Amygdala (tissue), 56 donors: ENCODE measurements at places on chromosomes 16 and 17.

GRCh38 chr16:353404-354290, 1.1 kb upstream of the AXIN1 start:
- no peak for DNase-seq

GRCh38 chr17:47057830-47058229, 78.8 kb upstream of the RPRML start:
- DNase-seq, result no peak

DNA sequence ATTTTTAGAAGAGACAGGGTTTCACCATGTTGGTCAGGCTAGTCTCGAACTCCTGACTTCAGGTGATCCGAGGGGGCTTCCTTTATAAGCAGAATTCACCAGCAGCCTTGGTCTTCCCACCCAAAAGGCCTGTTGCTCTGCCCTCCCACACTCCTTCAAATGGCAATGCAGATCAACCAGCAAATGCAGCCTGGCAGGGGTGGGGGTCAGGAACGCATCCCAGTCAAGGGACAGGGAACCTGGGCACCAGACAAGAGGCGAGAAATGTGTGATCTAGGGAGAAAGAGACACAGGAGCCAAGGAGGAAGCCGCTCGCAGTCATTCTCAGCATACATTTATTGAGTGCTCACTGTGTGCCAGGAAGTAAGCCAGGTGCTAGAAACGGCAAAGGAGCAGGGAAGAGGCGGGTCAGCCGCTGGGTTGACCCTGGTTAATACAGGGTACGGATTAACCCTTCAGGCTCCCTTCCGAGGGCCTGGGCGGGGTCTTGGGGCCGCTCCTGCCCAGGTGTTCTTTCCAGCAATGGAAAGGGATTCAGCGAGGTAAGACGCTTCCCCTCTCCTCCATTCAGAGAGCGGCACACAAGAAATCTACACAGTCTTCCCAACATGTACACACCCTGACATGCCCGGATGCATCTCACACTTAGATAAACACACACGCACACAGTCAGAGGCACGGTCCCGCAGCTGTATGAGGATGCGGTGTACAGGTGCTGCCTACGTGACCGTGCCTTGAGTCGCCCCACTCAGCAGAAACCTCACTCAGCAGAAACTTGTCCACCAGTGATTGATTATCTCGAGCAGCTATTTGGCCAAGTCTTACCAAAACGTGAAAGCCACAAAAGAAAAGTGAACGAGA, 6.6 kb upstream of the PITPNA start:
- no peak for DNase-seq

DNA sequence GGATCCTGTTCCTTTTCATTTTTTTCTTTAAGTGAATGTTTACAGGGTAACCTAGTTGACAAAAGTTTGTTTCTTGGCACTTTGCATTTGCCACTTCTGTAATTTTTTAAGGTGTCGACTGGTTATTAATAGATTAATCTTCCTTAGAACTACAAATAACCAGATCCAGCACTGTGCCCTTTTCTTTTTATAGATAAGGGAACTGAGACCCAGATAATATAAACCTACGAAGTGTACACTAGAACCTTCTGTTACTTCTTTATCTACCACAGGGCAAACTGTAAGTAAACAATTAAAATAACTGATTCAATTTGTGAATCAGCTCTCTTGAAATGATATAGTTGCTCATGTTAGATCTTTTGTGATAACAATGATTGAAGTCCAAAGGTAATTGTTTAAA, 55.4 kb downstream of the NLK start:
- DNase-seq, result no peak

DNA sequence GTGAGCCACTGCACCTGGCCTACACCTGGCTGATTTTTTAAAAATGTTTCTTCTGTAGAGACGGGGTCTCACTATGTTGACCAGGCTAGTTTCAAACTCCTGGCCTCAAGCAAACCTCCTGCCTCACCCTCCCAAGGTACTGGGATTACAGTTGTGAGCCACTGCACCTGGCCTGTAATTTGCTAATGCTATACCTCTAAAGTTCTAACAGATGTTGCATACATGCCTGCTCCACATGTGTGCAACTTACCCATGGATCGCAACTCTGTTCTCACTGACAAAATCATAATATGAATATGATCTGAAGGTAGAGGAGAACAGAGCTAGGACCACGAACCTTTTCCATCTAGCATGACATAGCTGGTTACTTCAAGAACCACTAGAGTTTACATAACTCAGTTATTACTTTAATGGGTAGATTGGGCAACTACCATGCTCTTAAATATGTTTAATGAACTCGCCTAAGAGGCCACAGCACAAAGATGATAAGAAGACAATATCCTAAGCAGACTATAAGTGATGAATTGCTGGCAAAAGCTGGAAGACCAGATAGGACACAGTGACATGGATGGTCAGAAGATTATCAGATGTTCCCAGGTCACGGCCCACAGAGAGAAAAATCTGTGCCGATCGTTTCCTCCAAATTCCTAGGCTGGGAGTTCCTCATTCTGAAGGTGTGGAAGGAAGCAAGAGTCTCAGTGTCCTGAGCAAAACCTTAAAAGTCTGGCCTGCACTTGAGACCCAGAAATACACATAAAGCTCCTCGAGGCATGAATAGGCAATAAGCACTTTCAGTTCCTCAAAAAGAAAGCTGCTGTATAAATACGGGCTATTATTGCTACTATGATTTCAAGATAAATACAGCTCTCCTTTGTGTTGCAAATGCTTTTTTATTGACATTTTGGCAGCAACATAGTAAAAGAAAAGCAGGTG, 53.6 kb upstream of the ICAM2 start:
- no peak for DNase-seq

DNA sequence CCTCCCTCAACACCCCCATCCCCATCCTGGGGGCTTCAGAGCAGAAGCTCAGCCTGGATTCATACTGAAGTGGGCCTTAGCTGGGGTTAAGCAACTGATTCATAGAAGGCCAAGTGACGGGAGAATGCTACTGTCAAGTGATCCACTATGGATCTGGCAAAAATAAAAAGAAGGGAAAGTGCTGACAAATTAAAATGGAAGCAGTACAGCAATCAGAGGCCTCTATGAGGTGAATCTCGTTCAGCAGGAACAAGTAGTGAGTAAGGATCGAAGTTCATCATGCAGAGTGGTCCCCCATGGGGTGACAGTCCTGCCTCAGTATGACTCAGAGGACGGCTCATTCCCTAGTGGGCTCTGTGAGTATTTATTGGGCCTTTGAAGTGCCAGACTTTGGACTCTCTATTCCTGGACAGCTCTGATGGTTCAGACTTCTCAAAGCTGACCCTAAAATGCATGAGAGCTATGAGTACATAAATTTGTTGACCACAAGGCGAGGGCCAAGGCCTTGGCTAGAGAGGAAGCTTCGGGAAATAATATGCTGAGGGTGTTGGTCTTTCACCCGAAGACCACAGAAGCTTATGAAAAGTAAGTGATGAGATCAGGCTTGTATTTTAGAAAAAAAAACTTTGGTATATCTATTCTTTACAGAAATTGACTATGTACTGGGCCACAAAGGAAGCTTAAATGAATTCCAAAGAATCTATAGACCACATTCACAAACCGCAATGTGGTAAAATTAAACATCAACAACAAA, 5.3 kb upstream of the NSMCE1 start:
- DNase-seq, result no peak

GRCh38 chr17:31541559-31541958, 150.1 kb downstream of the RAB11FIP4 start:
- no peak for DNase-seq

DNA sequence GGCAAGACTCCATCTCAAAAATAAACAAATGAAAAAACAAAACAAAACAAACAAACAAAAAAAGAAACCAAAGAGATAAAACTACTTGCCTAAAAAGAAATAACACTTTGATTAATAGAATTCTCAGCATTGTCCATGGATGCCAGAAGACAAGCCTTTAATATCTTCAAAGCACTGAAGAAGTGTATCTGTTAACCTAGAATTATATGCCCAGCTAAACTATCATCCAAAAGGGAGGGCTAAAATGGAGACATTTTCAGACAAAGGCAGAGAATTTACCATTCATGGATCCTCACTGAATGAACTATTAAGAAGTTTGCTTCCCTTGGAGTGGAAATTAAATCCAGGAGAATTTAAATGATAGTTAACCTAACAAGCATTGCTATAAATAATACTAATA, 130.1 kb upstream of the SEC14L1 start:
- no peak for DNase-seq

GRCh38 chr17:41098481-41098880, 539 bp upstream of the KRTAP4-8 start:
- DNase-seq, result no peak

DNA sequence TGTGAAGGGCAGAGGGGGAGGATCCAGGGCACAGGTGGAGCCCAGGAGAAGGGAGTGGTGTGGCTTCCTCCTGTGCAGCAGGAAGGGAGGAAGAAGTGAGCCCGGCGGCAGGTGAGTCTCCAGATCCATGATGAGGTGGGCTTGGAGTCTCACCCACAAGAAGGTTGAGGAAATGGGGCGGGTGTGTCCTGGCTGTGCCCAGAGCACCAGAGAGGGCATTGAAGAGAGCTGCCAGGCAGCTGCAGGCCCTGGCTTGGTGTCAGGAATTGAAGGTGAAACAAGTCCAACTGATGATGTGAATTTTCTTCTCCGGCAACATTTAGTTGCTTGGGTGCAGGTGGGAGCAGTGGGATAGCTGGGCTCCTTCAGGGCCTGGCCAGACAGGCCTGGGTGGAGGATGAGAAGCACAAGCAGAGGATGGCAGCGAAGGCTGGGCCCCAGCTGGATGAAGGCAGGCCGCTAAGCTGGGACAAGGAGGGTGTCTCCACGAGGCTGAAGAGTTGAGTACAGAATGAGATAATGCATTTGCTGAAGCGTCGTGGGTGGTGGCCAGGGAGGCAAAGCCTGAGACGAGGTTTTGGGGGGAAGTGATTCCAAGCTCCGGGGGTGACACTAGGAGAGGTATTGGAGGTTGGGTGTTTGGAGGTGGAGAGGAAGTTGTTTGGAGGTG, 18.3 kb downstream of the NT5M start:
- no peak for DNase-seq

DNA sequence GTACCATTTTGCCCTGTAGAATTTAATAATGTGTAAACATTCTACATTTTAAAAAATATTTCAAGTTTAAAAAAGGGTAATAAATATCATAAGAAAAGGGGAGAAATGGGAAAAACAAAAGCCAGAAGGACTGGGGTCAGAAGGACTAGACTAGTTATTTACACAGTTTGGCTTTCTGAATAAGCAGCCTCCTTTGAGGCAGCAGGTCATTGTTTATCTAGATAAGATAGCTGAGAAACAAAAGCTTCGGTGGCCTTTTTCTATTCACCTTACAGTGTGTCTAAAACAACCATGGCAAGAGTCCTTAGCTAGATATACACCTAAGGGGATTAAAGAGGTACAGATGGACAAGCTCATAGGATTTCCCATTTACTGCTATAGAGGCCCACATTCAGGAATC, 396.5 kb upstream of the PMFBP1 start:
- no peak for DNase-seq

DNA sequence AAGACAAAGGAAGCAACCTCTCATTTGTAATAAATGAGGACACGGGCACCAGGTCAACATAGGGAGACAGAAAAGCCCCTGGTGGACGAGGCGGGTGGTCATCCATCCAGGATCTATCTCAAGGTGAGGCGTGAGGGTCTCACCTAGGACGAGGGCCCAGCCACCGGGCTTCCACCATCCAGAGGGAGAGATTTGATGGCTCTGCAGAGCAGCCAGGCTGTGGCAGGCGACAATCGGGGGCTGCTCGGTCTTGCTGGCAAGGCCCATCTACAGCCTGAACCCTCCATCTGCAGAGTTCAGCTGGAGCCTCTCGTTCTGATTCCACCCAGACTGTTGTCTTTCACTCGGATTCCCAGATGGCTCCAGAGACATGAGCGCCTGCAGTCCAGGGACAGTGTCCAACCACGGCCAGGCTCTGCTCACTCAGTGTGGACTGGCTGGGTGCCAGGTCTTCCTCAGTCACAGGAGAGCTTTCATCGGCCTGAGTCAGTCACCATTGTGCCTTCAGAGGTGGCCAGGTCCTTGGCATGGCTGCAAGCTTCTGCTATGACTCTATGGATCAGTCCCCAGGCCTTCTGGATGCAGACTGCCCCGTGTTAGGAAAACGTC, 5.9 kb downstream of the LITAFD start:
- DNase-seq, result peak; percentile 18

GRCh38 chr17:68391561-68392268, 65.6 kb downstream of the WIPI1 start:
- no peak for DNase-seq

GRCh38 chr16:19344224-19344801, 58.8 kb downstream of the CLEC19A start:
- no peak for DNase-seq

DNA sequence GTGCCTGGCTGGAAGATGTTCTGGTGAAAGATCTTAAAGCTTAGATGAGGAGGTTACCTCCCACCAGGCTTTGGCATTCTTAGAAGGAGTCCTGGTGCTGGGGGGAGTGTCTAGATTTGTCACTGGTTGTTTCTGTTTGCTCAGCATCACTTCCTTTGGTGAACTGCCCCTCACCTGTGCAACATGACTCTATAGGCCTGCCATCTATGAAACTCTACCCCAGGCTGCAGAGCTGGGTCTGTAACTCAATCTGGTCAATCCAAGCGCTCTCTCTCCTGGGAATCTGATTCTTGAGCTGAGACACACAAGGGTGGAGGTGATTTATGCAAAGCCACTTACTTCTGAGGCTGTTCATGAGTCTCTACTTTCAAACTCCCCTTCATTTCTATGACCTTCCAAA, 399.4 kb downstream of the NPIPA7 start:
- no peak for DNase-seq

GRCh38 chr16:87107201-87107600, 210.0 kb downstream of the C16orf95 start:
- no peak for DNase-seq

DNA sequence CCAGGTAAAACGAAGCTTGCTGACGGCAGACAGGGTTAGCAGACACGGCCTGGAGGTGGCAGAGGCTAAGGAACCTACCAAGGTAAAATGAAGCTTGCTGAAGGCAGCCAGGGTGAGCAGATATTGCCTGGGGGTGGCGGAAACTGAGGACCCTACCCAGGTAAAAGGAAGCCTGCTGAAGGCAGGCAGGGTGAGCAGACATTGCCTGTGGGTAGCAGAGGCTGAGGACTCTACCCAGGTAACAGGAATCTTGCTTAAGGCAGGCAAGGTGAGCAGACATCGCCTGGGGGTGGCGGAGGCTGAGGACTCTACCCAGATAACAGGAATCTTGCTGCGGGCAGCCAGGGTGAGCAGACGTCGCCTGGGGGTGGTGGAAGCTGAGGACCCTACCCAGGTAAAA, 2.6 kb upstream of the GCGR start:
- DNase-seq, result no peak

- no peak for DNase-seq
Observed at GRCh38 chr17:64328036-64328858, 62.4 kb downstream of the PECAM1 start.

GRCh38 chr16:10308305-10309193, 77.3 kb upstream of the ATF7IP2 start:
- no peak for DNase-seq

DNA sequence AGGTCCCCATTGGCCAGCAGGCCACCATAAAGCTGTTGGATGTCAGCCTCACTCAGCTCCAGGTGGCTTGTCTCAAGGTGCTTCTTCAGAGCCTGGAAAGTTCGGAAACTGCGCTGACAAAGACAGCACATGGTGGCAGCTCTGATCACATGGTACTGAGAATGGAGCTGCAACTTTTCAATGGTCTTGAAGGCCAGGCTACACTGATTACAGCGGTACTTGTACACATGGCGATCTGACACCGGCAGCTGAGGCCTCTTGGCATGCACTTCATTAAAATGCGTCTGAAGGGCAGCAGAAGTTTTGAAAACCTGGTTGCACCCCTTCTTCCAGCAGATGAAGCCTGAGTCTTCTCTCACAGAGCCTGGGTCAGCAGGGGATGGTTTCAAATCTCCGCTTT, 249.7 kb downstream of the ZFHX3 start:
- DNase-seq, result no peak

GRCh38 chr17:36827081-36827480, 110.2 kb upstream of the LHX1 start:
- DNase-seq, result no peak
